ENCODE measurements at places on chromosomes 3 and 15.

DNA sequence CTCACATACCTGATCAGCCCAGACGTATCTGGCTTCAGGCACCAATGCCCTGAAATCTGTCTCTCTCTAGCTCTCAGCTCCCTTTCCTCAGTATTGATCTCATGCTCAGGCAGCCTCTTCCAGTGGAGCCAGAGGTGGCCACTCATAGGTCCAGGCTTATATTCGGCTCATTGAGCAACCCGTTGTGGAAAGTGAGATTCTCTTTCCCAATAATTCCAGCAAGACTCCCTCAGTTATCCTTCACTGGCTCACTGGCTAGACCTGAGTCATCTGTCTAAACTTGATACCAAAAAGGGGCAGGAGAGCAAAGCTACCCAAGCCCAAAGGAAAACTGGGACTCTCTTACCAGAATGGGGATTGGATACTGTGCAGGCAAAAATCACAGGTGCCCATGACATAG is 33.4 kb upstream of the FRMD4B start:
- no peak for DNase-seq

- DNase-seq = no peak
These were observed 163.8 kb upstream of the RGMA start for GRCh38 chr15:93252780-93253179.

DNA sequence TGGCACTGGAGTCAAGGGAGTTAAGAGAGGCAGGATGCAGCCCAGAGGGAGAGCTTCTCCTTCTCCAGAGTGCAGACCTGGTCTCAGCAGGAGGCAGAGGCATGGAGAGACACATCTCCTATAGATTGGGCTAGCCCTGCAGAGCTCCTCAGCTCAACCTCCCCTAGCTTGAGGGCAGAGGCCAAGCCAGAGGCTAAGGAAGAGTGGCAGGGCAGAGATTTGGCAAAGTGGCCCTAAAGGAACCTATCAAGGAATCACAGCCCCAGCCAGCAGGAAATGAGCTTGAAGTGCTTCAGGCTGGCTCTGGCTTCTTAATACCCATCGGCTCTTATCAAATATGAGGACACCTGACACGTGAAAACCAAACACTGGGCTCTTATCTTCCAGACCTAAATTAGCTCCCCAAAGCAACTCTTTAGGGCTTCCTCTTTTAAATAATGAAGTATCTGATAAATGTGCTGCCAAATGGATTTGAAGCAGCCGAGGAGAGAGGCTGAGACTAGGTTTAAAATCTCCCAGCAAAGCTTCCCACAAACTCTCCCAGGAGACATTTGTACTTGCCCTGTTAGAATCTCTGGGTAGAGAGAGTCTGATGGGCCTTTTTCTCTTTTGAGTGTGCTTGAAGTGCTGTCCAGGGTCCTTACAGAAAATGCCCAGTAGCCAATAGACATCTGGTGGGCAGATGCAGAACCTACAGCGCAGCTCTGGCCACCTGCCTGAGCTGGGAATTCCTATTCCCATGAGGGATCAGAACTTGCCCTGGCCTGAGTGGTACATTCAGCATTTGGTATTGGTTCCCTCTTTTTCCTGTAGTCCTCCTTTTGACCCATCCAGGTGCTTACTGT is 271.4 kb downstream of the CLSTN2 start:
- DNase-seq = no peak

DNA sequence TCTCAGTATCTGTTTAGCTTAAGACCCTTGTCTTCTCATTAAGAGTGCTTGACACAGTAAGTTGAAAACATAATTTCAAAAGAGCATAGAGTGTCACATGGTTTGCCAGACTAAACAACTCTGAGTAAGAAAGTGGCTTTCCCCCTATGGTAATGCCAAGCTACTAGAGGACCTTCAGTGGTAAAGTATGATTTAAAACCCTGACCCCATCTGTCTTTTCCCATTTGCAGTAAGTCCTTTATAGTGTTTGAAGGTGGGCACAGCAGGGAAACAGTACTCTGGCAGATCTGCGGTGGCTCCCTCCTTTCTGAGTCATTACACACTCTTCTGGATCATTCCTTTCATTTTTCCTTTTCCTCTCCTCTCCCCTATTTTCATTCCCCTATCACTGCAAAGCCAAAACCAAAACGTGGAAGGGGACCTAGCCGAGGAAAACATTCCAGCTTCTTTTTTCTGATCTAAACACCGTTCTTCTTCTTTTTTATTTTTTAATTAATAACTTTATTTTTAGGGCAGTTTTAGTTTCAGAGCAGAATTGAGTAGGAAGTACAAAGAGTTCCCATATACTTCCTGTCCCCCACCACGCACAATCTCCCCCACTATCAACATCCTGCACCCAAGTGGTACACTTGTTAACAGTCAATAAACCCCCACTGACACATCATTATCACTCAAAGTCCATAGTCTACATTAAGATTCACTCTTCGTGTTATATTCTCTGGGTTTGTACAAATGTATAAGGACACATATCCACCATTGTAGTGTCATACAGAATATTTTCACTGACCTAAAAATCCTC is 74.7 kb downstream of the PPARG start:
- DNase-seq = no peak

GRCh38 chr3:58839187-58839586 is 172.6 kb upstream of the FAM3D start:
- no peak for DNase-seq

GRCh38 chr15:66133247-66133885 is 120.2 kb downstream of the MEGF11 start:
- DNase-seq = no peak
